Esophagus squamous epithelium (tissue), 5 donors: ENCODE measurements at places on chromosomes 4 and X.

DNA sequence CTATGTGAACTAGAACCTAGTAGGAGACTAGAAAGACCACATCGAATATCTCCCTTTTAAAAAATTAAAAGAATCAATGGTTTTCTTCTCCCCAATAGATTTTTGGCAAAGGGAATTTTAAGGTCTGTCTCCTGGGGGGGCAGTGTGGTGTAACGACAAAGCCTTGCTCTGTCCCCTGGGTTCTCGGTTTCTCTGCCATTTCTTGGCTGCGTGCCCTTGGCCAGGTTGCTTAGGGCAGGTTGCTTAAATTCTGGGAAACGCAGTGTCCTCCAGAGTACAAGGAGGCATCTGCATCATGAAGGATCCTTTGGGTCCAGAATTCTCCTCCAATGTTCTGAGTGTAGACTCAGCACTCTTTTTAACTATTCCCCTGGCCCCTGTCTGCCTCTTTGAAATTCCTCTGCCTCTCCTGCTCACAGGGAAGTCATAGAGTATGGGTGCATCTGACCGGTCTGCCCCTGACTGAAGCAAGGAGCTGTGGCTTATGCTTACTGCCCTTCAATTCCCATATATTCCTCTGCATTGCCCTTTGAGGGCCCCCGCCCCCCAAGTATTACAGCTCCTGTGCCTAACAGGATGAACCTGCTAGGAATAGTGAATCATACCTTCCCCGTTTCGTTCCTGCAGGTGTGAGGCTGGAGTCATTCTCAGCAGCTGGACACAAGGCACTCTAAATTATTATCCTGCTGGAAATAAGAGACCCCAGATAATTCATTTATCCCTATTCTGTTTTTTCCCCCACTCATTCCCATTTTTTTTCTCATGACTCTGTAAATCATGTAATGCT lies 2.2 kb downstream of the KIT start:
- DNase-seq = no peak

- peak; percentile 8 for DNase-seq
Measured at GRCh38 chrX:131821945-131822622, 201.0 kb upstream of the STK26 start.

DNA sequence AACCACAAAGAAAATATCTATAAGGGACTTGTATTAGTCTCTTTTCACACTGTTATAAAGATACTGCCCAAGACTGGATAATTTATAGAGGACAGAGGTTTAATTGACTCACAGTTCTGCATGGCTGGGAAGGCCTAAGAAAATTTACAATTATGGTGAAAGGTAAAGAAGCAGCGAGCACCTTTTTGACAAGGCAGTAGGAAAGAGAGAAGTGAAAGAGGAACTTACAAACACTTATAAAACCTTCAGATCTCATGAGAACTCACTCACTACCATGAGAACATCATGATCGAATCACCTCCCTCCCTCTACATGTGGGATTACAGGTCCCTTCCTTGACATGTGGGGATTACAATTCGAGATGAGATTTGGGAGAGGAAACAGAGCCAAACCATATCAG lies 856.0 kb downstream of the TRAM1L1 start:
- DNase-seq = no peak

GRCh38 chr4:660401-660800 lies 13.7 kb downstream of the ATP5ME start:
- no peak for DNase-seq

DNA sequence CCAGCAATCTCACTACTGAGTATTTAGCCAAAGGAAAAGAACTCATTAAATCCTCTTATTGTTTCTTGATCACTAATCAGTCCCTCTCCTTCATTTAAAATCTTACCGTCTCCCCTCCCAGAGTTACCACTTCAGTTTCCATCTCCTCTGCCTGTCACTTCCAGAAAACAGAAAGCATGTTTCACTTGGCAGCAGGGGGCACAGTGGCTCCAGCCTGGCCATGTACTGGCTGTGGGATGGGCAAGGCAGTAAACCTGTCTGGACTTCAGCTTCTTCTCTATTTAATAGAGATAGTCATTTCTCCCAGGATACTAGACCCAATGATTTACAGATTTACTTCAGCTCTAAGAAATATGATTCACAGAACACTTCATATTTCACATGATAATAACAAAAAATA lies 63.2 kb downstream of the CD40LG start:
- DNase-seq = no peak

DNA sequence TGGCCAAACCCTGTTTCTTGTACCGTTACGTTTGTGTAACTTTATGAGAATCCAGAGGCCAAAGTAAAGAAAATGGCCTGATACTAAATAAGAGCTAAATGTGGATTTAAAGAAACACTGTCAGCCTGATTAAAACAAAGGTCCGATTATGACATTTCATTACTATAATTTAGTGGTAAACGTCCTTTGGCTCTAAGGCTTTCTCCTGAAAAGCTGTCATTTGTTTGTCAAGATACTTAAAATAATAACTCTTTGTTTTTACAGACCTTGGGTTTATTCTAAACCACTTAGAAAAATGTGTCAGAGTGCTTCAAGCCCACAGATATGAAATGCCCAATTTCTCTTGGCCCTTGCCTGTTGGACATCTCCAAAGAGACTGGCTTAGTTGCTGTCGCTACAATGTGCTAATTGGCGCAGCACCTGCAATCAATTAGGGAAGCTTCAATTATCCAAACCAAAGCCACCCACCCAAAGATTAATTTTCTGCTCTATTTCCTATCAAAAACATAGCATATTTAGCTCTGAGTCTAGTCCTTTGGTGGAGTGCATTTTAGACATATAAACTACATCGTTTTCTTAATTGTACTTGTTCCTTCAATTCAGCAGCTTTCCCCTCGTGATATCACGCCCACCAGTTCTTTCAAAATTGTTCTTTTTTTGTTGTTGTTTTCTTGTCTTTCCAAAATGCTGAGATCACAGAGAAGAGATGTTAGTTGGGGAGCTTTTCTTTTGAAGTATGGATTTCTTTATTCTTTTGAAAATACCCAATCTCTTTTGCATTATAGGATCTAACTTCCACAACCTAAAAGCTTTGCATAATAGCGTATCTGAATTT lies 13.6 kb downstream of the SMIM20 start:
- no peak for DNase-seq

- no peak for DNase-seq
Measured at GRCh38 chrX:153935326-153935851, 552 bp upstream of the NAA10 start.

- no peak for DNase-seq
Measured at GRCh38 chr4:23999714-24000469, 110.0 kb upstream of the PPARGC1A start.
